ENCODE measurements at places on chromosomes 12 and 14. TPM values are rescaled to one million over a fixed set of nuclear protein-coding genes. Genes with fewer than 3 reads are reported as not detected.

PLXNC1 gene
- total RNA-seq, result 7.5 TPM

ZNF891 gene
- total RNA-seq, result 4.9 TPM

- no peak for DNase-seq
Observed at GRCh38 chr12:91126516-91126915, 15.2 kb upstream of the LUM start.

GRCh38 chr12:76006028-76006925 is 25.3 kb downstream of the PHLDA1 start:
- no peak for DNase-seq

DNA sequence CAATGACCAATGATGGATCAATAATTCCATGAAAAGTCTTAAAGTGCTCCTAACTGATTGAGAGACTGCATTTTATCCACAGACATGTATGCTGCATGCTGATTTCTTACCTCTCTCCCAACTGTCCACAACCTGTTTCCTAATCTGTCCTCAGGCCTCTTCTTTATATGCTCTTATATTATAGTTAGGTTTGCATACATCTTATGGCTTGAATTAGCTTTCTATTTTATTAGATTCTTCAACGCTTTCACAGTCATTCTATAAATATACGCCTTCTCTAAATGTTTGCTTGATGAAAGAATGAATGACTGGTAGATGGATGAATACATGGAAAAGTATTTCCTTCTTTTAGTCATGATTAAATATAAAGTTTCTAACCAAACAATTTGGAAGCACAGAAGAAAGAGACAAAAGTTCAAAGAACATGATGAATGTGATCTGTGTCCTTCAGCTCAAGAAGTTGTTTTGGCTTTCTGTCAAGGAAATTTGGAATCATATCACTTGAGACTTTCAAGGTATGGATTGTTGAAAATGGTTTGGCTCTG is 91.8 kb upstream of the NPAS3 start:
- DNase-seq, result no peak

GRCh38 chr14:50360851-50361250 is 35.8 kb downstream of the CDKL1 start:
- DNase-seq, result no peak
